ENCODE measurements at places on chromosomes 3 and 15.

- no peak for DNase-seq
Measured at GRCh38 chr3:141710121-141710520, 28.0 kb upstream of the RNF7 start.

DNA sequence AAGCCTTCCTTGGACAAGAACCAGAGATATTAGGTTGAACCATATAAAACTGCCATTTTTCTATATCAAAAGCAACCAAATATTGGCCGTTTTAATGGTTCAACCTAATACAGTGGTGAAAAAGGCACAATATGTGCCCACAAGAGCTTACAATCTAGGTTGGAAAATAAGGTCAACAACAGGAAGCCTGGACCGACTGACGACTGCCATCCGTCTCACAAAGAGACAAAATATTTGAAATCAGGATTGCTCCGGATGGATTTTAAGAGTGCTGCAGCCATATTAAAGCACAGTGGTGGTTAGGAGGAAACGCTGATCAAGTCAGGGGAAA is 1.4 kb downstream of the AHSG start:
- no peak for DNase-seq

- peak; percentile 56 for DNase-seq
Measured at GRCh38 chr15:29115093-29115991, 154.3 kb downstream of the NSMCE3 start.

- DNase-seq: peak; percentile 59
Measured at GRCh38 chr15:40873694-40874561, at the start of gene RHOV. Gene RHOV, minus strand, starts transcription at chr15:40874234. Its CDS starts 95 bp downstream, at chr15:40874139.

DNA sequence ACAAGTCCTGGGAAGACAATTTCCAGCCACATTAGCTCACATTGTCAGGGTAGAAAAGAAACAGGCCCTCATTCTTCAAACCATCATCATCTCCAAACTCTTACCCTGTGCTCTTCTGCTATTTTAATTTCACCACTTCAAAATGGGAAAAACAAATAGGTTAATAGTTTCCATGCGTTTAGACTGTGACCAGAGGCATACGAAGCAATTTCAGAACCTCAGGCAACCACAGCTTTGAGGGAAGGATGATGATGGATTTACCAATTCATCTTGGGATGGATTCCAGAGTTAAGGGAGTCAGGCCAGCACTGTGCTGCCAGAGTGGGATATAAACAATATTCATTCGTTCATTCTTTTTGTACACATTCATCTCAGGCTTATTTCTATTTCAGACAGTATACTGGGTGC is 307.8 kb upstream of the TPRG1 start:
- DNase-seq: no peak

GRCh38 chr3:125587039-125587648 is 8.2 kb downstream of the OSBPL11 start:
- DNase-seq: no peak

- DNase-seq: no peak
Measured at GRCh38 chr3:112967828-112968227, 7.1 kb downstream of the CD200R1 start.

GRCh38 chr3:12755754-12756153 is 3.3 kb downstream of the TMEM40 start:
- no peak for DNase-seq

- no peak for DNase-seq
Measured at GRCh38 chr3:129594409-129594808, 12.1 kb downstream of the PLXND1 start.

DNA sequence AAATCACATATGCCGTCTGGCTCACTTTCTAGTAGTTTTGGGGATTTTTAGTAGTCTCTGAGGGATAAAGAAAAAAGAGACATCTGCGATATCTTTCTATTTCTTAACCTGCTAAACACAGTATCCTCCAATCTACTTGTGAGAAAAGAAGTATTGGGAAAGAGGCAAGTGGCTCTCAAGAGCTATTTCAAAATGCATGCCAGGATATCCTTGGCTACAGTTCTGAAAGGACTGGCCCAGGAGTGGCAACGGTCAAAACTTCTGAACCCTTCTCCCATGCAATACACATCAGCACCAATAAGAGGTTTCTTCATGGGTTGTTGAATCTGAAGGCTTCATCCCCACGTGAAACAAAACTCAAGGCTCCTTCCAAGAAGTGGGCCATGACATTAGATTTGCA is 204.0 kb upstream of the WNT5A start:
- no peak for DNase-seq

DNA sequence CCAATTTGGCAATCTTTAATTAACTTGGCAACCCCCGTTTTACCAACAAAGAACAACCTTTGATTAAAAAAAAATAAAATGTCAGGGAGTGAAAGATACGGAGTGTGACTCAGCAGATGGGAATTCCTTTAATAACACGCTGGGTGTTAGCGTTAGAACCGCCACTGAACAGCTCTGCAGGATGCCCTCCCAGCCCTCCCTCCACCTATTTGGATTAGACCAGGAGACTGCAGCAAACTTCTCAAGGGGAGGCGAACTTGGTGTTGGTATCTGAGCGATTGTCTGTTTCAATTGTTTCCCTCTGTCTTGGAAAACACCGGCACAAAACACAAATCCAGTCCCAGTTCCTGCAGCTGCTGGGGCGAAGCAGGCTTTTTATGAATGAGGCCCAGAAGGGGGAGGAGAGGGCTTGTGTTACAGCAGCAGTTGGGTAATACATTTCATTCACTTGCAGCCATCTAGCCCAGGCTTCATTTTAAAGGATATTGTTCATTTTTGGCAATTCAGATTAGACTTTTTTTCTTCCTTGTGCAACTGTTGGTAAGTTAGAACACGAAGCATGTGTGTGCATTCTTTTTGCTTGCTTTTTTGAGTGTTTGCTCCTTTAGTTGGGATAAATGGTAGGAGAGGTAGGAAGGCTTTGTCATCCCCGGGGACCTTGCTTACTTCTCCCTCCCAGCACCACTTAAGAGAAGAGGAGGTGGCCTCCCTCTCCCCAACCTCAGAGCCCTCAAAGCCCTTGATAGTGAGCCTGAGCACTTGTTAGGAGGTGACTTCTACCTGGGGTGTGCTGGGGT is 152.3 kb downstream of the IGF1R start:
- peak; percentile 87 for DNase-seq

DNA sequence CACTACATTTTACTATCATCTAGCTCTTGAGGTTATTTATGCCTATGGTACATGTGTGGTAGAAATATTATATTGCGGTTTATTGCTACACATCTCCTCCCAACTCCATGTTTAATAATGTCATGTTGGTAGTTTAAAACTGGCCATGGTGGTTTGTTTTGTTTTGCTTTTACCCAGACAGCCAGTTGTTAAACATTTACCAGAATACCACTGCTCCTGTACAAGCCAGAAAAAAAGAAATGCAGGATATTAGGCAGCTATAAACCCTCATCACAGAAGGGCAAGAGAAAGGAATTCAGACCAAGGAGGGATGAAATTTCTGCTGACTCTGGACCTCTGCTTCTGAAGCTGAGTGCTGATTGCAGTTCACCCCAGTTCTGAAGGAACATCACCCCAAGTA is 451.8 kb upstream of the IL12A start:
- DNase-seq: peak; percentile 10

- DNase-seq: no peak
Measured at GRCh38 chr3:183295211-183295610, 42.2 kb downstream of the B3GNT5 start.

DNA sequence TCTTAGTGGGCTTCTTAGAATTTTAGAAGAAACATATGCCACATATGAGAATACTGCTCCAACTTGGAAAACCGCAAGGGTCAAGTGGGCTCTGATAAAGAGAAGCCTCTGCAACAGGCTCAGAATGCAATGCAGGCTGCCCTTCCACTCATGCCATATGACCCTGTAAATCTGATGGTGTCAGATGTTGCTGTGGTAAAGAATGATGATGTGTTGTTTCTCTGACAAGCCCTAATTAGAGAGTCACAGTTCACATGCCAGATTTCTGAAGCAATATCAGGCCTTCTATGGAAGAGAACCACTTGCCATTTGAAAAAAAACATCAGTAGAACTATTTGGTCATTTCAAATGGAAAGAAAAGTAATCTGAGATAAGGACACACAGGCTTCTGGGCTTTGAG is 749.6 kb downstream of the AGBL1 start:
- no peak for DNase-seq

DNA sequence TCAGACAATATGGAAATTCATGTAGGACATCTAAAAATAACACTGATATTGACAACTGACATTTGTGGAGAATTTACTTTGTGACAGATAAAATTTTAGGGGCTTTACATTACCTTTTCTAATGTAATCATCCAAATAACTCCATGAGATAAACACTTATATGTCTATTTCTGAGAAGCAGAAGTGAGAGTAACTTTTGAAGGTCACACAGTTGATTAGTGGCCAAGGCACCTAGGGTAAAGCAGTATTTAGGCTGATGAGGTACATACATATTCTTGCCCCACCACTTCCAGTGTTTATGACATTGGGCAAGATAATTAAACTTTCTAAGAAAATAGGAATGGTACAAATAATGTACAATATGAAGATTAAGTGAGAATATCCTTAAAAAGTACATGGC is 248.4 kb downstream of the CPNE4 start:
- DNase-seq: no peak

DNA sequence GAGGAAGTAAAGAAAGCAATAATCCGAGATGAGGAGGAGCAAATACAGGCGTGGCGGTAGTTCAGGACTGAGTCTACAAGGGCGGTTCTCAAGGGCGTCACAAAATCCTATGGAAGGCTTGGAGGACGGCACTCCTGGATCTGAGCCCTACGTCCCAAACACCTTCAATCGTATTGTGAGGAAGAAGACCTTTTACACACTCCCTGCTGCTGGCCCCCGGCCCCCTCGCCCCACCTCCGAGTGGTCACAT is 747 bp downstream of the PLD1 start:
- no peak for DNase-seq

GRCh38 chr3:10981961-10982360 is 10.6 kb upstream of the SLC6A1 start:
- no peak for DNase-seq

DNA sequence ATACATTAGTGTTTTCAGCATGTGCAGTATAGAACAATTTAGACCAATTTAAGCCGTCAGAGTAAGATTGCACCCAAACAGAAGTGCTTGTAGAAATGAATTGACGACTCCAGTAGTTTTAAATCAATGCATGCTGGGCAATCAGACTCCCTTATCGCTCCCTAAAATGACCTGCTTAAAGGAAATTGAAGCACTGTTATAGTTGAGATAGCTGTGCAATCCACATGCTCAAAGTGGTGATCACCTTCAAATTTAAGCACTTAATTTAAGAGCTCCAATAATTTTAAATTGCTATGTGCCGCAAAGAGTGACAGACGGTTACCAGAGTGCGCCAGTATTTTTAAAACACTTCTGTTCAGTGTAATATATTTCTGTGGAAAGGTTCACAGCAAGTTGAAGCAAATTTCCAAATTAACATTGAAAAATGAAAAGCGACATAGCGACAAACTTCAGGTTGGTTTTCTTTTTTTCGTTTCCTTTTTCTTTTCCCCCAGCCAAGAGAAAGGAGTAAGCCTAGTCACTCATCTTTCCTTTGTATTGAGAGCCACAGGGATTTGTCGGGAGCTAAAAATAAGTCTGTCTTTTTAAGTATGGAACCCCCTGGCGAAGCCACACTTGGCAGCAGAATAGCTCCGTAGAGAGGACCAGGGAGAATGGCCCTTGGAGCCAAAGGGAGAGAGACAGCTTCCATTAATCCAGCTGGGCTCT is 436.4 kb upstream of the RBMS3 start:
- DNase-seq: no peak

DNA sequence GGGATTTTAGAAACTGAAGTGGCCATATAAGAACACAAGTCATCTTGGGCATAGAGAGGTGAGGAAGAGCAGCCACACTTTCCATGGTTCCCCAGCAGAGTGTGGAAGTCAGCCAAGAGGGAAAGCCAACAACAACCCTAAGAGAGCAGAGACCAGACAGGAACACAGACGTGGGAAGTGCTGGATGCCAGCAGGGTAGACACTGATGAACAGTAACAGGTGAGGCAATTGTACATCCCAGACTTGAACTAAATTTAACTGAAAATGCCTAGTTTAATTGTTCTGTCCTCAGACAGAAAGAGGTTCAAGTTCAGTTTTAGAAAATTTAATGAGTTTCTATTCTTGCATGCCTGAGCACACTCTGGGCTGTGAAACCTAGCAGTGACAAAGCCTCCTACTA is 212.1 kb downstream of the ATP8B4 start:
- no peak for DNase-seq

DNA sequence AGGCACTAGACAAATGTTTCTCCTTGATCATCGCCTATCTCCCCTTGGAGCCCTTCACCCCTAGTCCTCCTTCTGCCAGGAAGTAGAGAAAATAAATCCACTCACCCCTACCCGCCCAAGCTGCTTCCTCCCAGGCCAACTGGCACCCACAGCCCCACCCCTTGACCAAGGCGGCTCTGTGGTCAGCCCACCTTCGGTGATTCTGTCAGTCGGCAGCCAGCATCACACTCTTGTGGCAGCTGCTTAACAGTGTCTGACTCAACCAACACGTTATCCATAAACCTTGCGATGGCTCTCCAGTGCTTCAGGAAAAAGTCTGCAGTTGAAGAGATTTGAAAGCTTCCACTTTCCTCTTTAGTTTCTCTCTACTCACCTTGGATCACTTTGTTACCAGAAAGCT is 7.6 kb downstream of the SHF start:
- DNase-seq: no peak

GRCh38 chr3:122646146-122646988 is 34.3 kb upstream of the PARP14 start:
- DNase-seq: no peak

GRCh38 chr15:100544946-100545345 is 16.2 kb upstream of the CERS3 start:
- DNase-seq: no peak

DNA sequence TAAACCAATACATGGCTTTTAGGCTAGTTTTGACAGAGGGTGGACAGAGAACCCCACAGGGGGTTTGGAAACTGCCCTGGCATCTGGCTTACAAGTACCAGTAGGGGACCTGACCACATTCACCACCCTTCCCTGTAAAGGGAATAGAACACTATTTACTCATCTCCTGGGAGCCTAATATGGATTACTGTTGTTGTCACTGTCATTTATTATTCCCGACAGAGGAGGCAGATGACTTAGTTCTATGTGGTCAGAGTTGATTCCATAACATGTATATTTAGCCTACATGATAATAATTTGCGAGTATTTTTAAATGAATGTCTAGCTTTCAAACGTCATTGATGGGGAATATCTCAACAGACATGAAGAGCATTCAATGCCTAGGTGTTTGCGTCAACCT is 15.9 kb downstream of the ZBTB38 start:
- no peak for DNase-seq

GRCh38 chr3:18422972-18423371 is 2.2 kb downstream of the SATB1 start:
- DNase-seq: no peak

DNA sequence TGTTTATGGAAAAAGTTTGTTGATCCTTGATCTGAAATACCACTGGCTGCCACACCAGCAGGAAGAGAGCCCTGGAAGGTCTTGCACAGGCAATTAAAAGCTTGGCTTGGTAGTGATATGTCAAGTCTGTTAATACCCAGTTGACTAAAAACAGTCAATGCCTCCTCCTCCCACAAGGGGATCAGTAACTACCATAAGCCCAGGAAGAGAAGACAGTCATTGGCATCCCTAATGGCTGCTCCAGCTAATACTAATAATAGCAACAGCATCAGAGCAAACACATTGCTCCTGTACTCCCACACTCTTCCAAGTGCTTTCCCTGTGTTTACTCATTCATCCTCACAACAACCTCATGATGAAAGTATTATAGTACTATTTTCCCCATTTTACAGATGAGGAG is 528.6 kb downstream of the TAFA4 start:
- no peak for DNase-seq

- DNase-seq: no peak
Measured at GRCh38 chr3:45347315-45348000, 40.9 kb upstream of the LARS2 start.

- DNase-seq: no peak
Measured at GRCh38 chr3:52314489-52314888, 1.6 kb upstream of the DNAH1 start.

Data from left kidney (tissue), 8 donors.